Fibroblast of the aortic adventitia (primary cell): ENCODE measurements at places on chromosomes 1 and 21. TPM values are rescaled to one million over a fixed set of nuclear protein-coding genes. Genes with fewer than 3 reads are reported as not detected.

The LCE3B gene
- not detected in 2 replicates for total RNA-seq

DNA sequence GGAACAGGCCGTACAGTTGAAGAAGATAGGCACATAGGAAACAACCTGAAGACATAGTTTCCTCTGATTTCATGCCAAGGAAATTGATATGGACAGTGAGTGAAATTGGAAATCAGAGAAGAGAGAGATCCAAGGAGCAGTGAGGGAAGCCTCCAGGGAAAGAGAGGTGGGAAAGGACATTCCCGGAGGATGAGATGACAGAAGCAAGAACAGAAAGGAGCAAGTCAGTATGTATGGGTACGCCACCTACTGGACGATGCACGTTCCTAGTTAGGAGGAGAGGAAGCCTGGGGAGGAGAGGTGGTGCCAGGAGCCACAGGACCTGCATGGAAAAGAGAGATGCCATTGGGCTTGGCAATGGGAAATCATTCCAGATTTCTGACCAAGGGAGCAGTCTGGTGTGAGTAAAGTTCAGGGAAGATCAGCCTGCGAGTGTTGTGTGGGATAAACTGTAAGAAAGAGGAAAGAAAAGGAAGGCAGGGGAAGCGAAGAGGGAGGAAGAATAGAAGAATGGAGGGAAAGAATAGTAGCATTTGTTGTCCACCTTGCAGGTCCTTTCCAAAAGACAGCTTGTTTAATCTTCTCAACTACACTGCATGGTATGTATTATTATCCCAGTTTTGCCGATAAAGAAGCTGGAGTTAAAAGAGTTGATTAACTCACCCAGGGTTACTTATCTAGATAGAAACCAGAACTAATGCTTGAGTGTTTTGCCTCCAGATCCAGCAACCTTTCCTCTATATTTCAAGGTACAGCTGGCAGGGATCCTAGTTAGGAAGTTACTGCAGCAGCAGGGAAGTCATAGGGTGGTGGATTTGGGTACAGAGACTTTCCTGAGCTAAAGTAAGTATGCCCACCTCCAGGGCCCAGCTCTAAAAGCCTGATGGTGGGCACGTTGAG, 27.4 kb downstream of the C1orf116 start:
- DNase-seq = peak; percentile 70

The ARHGEF16 gene
- 0.18 TPM in 1 of 2 replicates, not detected in the other for total RNA-seq

DNA sequence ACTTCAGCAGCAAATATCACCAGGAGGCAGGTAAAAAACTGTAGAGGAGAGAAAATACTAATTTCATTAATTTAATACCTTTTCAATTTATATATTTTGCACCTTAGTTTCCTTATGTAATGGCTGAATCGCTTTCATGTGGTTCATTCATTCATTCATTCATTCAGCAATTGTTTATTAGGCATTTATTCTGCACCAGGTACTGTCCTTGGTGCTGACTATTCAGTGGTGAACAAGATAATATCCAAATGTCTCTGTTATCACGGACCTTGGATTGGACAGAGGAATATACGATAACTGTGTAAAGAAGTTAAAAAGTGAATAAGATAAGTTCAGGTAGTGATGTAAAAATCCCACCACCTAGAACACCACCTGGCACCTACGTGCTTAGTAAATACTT, 28.8 kb downstream of the TSPAN2 start:
- no peak for DNase-seq

DNA sequence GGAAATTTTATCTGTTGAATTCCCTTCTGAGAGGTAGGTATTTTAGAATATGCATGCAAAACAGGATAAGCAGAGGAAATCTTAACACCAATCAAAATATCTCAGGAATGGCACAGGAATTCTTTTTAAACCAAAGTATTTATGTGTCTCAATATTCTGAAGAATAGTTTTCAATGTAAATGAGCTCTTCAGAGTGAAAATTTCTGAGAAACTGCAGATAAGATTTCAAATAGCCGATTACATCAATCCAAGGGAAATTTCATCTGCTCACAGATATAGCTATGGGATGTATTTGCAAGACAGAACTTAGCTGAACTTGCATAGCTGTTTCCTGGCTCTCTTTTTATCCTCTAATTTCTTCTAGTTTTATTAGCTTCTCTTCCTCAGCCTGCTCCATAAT, 209.5 kb downstream of the GRIK1 start:
- peak; percentile 40 for DNase-seq

DNA sequence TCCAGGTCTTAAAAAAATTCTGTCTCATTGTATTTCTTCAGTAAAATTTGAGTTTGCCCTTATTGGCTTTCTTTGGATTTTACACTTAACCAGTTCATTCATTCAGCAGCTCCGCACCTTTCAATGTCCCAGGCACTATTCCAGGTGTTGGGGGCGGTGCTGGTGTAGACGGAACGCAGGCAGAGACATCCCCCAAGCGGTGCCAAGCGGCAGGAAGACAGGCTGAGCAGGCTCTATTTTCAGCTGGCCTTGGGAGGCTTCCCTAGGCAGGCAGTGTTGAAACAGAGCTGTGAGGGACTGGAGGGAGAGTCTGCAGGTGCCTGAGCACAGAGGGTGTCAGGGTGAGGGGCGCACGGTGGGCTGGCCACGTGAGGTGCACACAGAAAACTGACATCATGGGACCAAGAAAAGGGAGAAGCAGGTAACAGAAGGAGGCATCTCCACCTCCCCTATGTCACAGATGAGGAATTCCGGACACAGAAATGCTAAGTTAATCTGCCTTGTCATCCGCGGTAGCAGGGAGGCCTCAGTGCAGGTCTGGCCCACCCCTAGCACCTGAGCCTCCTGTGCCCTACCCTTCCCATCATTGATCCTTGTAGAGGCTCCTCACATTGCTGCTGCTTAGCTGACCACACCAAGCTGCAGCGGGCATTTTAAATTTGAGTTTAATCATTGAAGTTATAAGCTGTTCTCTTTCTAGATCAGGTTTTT, 40.8 kb downstream of the SLC37A1 start:
- DNase-seq = no peak

The TSSK3 gene
- total RNA-seq = 1.2 and 2.3 TPM in 2 replicates

GRCh38 chr1:83641796-83642443, 357.0 kb downstream of the TTLL7 start:
- peak; percentile 57 for DNase-seq

The HAO2 gene
- total RNA-seq = not detected in 2 replicates

The TMEM81 gene
- total RNA-seq = 1.5 and 2.0 TPM in 2 replicates

DNA sequence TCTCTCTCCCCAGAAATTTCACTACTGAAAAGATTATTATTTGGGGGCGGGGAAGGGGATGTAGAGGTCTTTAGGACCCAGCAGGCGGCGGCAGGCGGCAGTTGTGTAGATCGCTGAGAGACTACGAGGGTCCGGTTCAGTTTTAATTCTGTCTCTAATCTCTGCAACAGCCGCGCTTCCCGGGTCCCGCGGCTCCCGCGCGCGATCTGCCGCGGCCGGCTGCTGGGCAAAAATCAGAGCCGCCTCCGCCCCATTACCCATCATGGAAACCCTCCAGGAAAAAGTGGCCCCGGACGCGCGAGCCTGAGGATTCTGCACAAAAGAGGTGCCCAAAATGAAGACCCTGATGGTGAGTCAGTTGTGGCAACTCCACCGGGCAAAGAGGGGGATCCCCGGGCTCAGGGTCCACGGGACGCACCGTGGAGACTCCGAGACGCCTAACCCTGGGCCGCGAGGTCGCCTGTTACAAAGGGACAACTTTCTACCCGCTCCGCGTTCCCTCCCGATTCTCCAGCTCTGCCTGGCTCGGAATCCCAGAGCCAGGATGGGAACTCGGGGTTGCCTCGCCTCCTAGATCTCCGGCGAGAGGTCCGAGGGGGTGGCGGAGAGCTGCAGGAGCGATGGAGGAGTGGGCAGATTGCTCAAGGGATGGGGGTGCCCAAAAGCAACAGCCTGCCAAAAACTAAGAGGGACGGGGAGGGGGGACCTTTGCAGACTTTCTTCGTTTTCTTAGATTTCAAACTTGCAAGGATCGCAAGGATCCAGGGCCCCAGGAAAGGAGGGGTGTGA, at the start of gene ST6GALNAC5:
Gene ST6GALNAC5, plus strand, starts transcription at position 139 of the 789 bp plus-strand sequence.
- no peak for DNase-seq

- DNase-seq = no peak
Measured at GRCh38 chr1:2783069-2783434, 18.4 kb downstream of the TTC34 start.
